A549 treated with CORT108297 at 1 μM for 4 hours (cell line): ENCODE measurements at places on chromosomes 16 and 17. TPM values are rescaled to one million over a fixed set of nuclear protein-coding genes. Genes with fewer than 3 reads are reported as not detected.

The BICDL2 gene
- not detected in 5 replicates for total RNA-seq

The CA5A gene
- total RNA-seq: not detected in 5 replicates

The CYLD gene
- 13.0 to 17.3 TPM (median 13.4 TPM) in 5 replicates for total RNA-seq

The KRT25 gene
- not detected in 5 replicates for total RNA-seq

The CDH8 gene
- 0.03 to 0.60 TPM (median 0.29 TPM) in 5 replicates for total RNA-seq

The CAMKK1 gene
- 14.0 to 18.0 TPM (median 17.6 TPM) in 5 replicates for total RNA-seq

The ST6GALNAC2 gene
- 0.31 to 0.87 TPM (median 0.51 TPM) in 5 replicates for total RNA-seq

The BRIP1 gene
- 3.1 to 4.8 TPM (median 4.3 TPM) in 5 replicates for total RNA-seq

The ERN1 gene
- total RNA-seq: 3.4 to 4.8 TPM (median 3.9 TPM) in 5 replicates
